ENCODE measurements at places on chromosomes 16 and 17.

DNA sequence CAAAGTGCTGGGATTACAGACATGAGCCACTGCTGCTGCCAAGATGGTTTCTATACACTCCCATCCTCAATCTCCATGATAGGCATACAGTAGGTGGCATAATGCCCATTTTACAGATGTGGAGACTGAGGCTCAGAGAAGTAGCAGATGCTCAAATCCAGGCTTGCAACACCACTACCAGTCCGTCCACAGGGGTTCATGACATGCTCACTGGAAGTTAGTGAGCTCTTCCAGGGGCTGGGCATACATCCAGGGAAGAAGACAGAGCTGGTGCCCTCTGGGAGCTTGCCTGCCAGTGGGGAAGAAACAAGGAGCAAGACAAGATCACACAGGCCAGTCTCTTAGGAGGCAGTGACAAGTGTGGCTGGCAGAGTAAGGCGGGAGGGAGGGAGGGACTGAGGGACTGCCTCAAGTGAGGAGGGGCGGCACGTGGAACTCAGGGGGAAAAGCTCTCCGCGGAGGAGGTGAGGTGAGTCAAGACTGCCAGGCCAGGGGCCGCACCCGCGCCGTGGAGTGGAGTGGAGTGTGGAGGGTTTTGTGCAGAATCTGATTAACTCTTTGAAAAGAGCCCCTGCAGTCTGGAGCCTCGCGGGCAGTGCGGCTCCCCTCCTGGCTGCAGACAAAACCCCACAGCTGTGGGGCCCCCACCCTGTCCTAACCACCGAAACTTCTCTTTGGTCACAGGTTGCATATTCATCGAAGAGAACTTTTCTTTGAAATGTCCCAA lies 27.9 kb downstream of the SREBF1 start:
- DNase-seq: no peak

DNA sequence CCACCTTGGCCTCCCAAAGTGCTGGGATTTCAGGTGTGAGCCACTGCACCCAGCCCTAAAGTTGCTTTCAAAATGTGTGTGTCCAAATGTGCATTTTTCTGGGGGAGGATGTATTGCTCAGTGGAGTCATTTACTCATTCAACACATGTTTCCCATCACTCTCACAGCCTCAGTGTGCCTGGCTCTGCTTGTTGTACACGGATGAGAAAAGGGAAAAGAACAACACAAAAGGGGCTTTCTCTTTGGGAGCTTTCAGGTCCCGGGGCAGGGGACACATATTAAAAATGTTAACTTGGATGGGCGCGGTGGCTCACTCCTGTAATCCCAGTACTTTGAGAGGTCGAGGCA lies 1.7 kb upstream of the PPL start:
- DNase-seq: no peak

GRCh38 chr16:58678716-58679115 lies 5.9 kb downstream of the SLC38A7 start:
- DNase-seq: no peak

- DNase-seq: no peak
Measured at GRCh38 chr16:4690946-4691665, 2.3 kb upstream of the NUDT16L1 start.

DNA sequence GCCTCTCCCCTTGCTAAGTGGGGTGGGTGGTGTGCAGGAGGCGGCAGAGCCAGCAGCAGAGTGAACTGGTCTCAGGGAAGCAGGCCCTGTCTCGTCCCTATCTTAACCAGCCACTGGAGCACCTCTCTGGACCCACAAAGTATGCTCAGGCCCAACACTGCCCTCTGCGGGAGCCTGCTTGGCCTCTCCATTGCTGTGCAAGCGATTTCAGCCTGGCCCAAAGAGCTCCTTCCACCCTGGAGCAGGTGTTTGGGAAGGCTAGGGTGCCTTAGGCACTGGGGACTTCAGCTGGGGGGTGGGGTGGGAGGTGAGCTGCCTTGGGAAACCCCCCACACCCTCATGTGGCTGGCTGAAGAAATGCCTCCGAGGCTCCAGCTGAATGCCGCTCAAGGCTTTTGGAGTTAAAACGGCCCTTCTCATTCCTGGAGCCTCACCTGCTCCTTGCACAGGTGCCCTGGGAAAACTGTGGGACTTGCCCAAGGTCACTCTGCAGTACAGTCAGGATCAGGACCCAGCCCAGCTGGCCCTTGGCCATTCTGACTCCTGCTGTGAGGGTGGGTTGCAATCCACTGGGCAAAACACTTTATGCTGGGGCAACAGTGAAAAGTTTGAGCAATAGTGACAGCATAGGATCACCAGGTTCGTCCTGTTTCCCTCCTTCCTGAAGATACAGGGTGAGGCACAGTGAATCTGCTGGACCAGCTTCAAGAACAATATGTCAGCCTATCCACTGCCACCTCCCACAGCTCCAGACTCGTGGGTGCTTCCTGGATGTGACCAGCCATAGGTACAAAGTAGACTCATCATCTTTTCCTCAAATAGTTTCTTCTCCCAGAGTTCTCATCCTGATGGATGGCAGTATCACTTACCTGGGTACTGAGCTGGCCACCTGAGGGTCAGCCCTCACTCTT lies 5.9 kb upstream of the UBE2O start:
- no peak for DNase-seq

DNA sequence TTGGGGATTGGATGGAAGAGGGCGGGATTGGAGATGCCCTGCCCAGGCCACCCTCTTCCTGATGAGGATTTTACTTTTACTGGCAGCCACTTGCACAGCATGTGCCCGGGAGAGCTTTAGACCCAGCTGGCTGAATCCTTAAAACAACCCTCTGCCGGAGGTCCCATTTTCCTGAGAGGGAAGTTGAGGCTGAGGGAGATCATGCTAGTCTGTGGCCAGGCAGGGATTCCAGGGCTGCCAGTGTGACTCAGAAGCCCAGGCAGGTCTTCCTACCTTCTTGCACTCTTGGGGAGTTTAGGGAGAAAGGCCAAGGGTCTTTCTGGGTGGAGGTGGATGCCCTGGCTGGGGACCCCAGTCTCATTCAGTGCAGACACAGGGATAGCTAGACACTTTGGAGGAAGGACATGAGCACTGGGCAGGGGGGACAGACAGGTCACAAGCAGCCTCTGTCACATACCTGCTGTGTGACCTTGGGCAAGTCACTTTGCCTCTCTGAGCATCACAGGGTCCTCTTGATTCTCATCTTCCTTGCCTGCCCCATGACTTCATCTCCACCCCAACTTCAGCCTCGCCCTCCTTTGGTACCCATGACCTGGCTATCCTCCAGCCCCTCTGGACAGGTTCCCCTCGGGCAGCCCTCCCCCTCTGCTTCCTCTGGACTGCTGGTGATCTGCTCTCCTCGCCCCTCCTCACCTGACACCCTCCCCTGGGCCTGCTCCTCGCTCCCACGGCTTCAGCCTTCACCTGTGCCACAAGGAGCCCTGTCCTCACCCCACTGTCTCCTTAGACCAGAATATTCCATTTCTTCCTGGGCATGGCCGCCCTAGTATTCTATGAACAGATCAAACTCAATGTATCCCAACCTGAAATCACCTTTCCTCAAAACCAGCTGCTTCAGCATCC lies 11.3 kb upstream of the DCAF7 start:
- no peak for DNase-seq

- DNase-seq: no peak
Measured at GRCh38 chr17:57823469-57824401, 26.1 kb downstream of the MRPS23 start.

DNA sequence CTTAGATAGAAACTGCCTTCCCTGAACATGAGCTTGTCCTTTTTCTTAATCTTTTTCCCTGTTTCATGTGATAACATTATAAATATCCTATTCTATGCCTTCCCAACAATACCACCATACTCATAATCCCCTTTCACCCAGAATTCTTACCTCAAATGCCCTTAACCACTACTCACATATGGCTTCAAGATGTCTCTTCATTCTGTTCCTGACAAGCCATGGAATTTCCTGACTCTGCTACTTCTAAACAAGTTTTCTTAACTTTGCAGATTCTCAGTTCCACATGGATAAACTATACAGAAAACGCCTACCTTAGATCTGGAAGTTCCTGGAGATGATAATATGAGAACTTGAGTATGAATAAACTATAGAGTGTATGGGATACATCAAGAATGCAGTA lies 1217.8 kb downstream of the CDH8 start:
- DNase-seq: no peak
